ENCODE measurements at places on chromosomes 3 and 15.
A peak's percentile ranks its signal among the peaks of the same experiment; 100 is the strongest.

DNA sequence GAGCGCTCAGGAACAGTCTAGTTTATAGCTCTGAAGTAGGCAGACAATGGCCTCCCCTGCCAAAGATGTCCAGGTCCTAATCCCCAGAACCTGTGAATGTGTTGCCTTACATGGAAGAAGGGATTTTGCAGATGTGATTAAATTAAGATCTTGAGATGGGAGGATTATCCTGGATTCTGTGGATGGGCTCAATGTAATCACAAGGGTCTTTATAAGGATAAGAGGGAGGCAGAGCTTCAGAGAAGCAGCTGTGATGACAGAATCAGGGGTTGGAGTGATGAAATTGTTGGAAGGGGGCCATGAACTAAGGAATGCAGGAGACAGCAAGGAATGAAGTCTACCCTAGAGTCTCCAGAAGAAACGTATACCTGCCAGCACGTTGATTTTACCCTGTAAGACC is 14.0 kb upstream of the GK5 start:
- no peak for DNase-seq

GRCh38 chr15:37100966-37101215 is 542 bp upstream of the MEIS2 start:
- no peak for DNase-seq

GRCh38 chr15:74327756-74328155 is 39.7 kb downstream of the CYP11A1 start:
- DNase-seq = no peak

GRCh38 chr15:91919014-91919534 is 65.6 kb downstream of the SLCO3A1 start:
- DNase-seq = no peak

GRCh38 chr3:36866368-36866767 is 78.5 kb downstream of the TRANK1 start:
- no peak for DNase-seq

- peak; percentile 13 for DNase-seq
Observed at GRCh38 chr15:54289590-54290136, 311.4 kb downstream of the UNC13C start.

- DNase-seq = no peak
Observed at GRCh38 chr3:169260296-169260695, 403.2 kb downstream of the MECOM start.

GRCh38 chr15:45326280-45326679 is 52.1 kb downstream of the GATM start:
- no peak for DNase-seq

GRCh38 chr3:151011427-151011826 is 38.9 kb upstream of the CLRN1 start:
- DNase-seq = no peak

GRCh38 chr15:74727727-74728126 is 2.4 kb upstream of the CYP1A1 start:
- DNase-seq = no peak

GRCh38 chr3:195859061-195859845 is 47.5 kb upstream of the MUC4 start:
- DNase-seq = peak; percentile 42

- no peak for DNase-seq
Observed at GRCh38 chr3:41362638-41363559, 163.6 kb downstream of the CTNNB1 start.

DNA sequence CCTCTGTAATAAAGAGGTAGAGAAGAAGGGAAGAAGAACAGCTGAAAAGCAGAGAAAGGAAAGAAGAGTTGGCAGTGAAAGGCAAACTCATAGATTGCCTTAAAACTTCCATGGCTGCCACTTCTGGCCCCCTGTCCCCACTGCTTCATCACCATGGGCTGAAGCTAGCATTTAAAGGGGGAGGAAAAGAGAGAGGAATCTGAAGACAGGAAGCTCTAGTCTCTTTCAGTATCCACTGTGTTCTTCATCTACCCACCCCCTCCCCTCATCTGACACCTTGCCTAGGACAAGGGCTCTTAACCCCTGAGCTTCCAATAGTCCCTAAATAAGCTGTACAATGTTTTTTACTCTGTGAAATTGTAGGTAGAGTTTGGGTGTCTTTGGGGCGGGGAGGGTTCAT is 60.6 kb downstream of the ALCAM start:
- DNase-seq = no peak

All from GM06990 (cell line).